Cortex of kidney (tissue), 1 donor: ENCODE measurements at places on chromosomes 5 and 9.

DNA sequence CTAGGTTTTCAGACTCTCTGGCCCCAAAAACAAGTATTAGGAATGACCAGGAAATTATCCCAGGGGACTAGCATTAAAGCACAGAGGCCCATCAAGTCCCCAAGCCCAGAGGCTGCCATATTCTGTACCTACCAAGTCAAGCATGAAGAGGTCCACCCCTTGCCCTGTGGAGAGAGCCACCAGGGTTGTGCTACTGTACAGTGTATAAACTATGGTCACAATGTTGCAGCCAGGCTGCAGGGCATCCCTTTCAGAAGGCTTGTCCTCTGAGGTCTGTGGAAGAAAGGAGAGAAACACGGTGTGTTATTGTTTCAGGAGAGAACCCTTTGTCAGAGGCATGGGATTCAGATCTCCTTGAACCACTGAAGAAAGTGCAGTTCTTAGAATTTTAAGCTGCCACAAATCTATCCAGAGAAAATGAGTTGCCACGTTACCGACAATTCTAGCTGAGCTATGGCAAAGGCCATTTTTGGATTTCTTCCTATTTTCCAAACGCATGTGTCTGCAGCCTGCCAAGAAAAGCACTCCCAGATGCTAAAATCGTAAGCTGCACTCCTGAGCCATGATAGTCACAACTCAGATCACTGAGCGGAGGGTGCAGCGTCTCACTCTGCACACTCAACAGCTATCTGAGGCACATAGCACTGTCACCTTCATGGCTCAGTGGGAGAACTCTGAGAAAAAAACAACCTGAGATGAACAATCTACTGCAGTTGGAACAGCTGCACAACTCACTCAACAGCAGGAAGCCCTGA lies 45.5 kb upstream of the SPATA31E1 start:
- no peak for DNase-seq

DNA sequence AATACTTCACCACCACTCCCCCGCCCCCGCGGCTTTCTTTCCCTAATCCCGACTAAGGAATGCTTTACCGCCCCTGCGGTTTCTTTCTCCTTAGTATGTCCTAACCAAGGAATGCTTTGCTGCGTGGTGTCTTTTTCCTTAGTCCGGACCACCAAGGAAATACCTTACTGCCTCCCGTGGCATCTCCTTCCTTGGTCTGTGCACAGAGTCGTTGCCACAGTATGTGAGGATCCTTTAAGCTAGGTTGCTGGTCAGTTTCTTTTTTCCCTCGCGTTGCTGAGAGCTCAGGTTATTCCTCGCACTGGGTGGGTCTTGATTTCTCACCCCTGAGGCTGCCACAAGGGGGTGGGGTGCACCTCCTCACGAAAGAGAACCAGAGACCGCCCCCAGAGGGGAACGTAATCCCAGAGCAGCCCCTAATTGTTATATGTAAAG lies 309.4 kb downstream of the NR3C1 start:
- no peak for DNase-seq

DNA sequence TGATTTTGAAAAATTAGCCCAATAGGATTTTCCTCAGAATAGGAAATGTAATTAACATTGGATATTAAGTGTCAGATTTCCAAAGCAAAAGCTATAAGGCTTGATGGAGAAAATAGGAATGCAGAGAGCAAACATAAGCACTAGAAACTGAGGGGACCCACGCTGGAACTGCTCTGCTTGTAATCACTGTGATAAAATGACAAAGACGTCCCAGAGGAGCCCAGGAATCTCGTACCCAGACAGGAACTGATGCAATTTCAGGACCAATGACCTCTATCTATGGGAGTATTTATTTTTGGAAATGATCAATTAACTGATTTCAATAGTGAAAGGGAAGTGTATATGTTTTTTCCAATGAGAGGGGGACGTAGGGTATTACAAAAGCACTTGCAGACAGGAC lies 714.5 kb upstream of the WWC1 start:
- DNase-seq = no peak

DNA sequence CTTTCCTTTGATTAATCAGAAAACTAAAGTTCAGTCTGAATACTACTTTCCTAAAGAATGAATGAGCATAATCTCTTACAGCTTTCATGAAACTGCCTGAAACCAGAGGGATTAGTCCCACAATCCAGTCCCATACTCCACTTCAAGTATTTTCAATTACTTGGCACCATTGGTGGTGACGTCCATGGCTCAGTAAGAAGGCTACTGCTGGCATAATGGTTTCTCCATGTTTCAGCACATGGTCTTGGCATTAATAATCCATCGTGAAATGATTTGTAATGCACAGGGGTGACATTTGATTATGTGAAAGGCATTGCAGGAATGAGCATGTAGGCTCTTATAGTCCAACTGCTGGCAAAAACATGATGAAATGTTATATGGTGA lies 23.4 kb downstream of the LIX1 start:
- DNase-seq = no peak

DNA sequence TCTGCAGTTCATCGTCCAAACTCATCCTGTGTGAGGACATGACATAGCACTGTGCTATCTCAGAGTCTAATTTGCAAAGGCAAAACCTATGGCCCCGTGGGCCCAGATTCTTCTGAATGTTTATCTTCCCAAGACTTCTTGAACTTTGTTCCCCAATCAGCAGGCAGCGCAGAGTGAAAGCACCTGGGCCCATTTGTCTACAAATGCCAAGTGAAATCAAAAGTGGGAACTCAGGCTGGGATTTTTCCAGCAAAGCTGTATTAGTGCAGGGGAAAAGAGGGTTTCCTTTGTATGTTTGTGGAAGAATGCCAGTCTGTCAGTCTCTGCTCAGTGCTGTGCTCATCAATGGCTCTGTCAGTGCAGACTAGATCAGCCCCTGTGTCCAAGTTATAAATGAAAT lies 55.8 kb downstream of the FOXD1 start:
- DNase-seq = no peak

- no peak for DNase-seq
These were observed 258.1 kb upstream of the NFIL3 start for GRCh38 chr9:91681461-91682305.

DNA sequence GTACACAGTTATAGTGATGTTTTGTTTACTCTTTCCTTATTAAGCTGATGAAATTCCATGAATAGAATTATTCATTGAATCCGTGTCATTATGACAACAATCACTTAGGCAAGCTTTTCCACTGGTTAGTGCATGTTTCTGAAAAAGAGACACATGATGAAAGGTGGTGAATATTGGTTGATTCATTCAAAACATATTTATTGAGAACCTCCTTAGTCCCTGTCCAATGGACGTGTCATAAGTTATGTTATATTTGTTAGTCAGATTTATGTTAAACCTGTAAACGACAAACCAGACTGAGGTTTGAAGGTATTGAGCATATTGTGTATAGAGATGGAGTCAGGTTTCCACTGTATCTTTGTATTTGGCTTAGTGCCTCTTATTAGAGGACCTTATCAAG lies 1888.9 kb upstream of the CDH6 start:
- DNase-seq = no peak

GRCh38 chr5:154603953-154604679 lies 126.1 kb upstream of the HAND1 start:
- DNase-seq = no peak

GRCh38 chr9:76987594-76988200 lies 31.8 kb upstream of the FOXB2 start:
- no peak for DNase-seq

DNA sequence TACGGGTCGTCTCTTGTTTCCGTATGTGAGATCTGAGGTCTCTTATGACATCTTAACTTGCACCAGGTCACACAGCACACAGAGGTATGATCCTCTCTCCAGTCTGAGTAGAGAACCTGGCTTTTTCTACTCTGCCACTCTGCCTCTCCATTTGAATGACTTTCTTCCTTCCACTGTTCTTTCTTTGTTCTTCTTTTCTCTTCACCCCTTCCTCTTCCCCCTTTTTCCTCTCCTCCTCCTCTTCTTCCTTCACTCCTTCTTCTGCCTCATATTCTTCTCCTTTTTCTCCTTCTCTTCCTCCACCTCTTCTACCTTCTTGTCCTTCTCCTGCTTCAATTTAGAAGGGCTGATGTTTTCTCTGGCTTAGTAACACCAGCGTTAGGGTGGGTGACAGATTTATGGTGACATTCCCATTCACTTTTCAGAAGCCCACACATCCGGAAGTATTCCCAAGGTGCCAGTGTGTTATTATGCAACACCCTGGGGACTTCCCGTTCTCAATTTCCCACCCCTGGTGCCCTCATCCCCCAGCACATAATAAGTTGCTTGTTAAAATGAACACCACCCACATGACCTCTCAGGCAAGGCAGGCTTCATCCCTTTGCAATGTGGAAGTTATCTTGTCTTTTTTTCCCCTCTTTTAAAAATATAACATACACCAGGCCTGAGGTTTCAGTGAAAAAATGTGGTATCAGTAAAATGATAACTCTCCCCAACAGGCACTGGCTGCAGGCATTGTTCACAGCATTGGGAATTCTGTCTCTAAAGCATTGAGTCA lies 122.0 kb downstream of the PAPPA start:
- DNase-seq = no peak

- DNase-seq = no peak
These were observed 32.0 kb upstream of the SPTLC1 start for GRCh38 chr9:92147030-92147851.

DNA sequence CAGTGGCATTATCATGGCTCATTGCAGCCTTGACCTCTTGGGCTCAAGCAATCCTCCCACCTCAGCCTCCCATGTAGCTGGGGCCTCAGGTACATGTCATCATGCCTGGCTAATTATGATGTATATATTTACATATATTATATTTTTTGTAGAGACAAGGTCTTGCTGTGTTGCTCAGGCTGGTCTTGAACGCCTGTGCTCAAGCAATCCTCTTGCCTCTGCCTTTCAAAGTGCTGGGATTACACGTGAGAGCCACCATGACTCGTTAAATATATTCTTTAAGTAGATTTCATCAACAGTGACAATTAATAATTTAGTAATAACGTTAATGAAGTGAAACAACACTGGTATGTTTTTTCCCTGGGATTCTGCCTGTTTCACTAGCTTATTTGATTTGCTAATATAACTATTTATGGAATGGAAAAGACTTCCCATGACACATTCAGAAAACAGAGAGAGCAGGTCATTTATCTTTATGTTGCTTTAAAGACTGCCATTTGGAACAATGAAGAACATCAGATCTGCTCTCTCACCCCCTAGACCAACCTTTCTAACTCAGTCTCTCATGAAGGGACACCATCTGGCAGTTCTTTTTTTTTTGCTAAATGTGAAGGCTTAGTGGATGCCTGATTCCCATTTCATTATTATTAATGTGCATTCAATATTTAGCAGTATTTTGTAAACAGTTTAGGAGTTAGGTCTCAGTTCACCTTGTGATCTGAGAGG lies 295.6 kb downstream of the KIF4B start:
- DNase-seq = no peak

DNA sequence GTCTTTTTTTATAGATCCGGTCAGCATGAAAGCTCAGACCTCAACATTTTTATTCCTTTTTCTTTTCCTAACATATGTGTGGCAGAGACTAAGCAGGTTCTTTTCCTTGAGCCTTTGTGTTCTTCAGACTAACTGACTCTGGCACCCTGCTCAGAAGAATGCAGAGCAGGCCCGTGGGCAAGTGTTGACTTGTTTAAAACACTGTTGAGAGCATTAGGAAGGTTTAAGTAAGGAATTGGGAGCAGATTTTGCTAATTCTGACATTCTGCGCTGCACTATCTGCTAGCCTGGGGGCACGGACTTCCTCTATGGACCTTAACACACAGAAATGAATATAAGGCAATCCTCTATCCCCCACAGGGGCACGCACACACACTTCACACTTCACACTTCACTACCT lies 182.5 kb upstream of the PIK3R1 start:
- no peak for DNase-seq

DNA sequence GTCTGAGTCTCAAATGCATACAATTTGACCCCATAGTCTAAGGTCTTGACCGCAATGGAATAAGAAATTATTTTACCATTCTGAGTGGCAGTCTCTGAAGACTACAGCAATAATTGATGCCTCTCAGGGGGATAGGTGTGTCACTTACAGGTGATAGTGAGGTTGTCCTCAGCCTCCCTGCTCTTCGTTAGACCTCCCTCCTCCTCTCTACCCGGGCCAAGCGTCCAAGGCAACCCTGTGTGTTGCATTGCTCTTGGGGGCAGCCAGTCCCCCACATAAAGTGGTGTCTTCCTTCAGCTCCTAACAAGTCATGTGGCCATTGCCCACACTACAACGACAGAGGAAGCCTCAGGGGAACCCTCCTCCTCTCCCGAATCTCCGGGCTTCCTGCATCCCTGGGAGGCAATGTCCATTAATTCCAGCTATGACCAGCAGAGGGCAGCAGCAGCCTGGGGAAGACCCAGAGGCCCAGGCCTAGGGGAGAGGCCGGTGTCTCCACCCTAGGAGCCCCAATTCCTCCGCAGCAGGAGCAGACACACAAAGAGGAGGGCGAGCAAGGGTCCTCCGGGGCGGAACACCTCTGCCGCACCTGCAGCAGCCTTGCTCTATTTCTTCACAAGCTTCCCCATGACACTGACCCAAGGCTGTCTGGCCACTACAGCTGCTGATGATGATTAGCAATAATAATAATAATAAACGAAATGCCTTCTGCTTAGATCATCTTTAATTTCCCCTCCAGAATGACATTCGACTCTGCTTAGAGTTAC lies 134.8 kb downstream of the KCNIP1 start:
- DNase-seq = no peak

DNA sequence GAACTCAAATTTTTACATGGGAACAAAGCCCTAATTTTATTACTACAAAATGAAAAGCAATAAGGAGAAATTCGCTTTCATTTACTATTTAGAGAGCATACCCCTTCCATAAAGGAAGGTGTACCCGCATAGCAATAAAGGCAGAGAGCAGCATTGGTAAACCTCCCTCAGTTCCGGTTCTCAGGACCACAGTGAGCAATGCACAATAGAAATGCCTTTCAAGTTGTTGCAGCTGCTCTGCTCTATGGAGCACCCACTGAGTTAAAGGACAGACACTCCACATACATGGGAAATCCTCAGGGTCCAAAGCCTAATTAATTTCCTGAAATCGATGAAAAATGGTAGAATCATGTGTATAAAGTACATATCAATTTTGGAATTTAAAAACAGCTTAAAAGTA lies 89.9 kb upstream of the MPDZ start:
- DNase-seq = no peak

DNA sequence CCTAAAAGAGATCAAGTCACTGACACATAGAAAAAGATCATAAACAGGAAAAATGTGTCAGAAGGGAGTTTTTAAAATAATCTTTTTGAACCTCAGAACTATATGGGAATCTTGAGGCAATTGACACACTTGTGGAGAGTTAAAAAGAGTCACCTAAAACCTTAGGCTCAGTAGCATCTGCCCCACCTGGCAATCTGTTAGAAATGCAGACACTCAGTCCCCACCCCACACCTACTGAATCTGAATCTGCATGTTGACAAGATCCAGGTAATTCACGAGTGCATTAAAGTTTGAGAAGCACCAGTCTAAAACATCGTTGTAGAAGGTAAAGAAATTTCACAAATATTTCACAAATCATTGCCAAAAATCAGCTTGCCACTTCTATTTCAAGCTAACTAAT lies 388.3 kb downstream of the NR2F1-AS1 start:
- no peak for DNase-seq

GRCh38 chr5:43171926-43172325 lies 20.1 kb upstream of the NIM1K start:
- no peak for DNase-seq
